ENCODE measurements at places on chromosomes 11 and 22. TPM values are rescaled to one million over a fixed set of nuclear protein-coding genes. Genes with fewer than 3 reads are reported as not detected.

DNA sequence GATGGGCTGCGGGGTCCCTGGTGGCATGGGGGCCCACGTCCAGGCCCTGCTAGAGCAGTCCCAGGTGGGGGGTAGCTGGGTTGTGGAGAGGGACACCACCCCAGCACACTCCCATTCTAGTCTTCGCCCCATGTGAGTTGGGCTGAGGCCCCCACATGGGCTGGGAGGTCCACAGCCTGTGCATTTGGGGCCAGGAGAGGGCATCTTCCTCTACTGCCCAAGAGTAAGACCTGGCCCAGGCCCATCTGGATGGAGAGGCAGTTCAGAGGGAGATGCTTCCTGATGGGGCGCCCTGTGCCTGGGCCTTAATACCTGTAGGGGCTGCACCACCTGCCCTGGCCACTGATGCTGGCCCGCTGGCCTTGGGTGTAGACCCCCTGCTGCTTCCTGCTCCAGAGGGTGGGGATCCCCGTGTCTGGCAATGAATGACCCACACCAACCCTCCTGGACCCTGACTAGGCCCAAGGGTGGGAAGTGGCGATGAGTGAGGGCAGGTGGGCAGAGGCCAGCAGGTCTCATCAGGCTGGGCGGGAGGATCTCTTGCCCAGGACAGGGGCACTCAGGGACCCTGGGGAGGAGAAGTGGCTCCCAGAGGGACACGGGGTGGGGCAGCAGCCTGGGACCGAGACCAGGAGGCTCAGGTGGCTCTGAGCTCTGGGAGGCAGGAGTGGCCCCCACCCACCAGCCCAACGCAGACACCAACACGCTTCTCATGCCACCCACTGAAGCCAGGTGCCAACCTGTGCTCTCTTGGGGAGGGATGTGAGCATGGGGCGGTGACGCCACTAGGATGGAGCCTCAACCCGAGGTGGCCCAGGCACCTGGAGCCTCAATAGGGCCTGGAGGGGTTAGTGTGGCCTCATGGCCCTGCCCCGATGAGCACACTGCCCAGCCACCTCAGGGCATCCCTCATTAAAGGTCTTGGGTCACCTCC lies 17.4 kb upstream of the GNB1L start:
- no peak for DNase-seq

DNA sequence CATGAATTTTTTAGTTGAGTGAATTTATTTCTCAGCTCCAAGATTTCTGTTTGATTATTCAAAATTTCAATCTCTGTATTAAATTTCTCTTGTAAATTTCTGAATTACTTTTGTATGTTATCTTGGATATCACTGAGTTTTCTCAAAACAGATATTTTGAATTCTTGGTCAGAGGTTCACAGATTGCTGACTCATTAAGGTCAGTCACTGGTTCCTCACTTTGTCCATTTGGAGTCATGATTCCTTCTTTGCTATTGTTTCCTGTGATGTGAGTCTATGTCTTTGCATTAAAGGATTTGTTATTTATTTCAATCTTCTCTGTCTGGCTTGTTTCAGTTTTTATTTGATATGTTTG lies 10.2 kb upstream of the IL17RA start:
- DNase-seq, result no peak

DNA sequence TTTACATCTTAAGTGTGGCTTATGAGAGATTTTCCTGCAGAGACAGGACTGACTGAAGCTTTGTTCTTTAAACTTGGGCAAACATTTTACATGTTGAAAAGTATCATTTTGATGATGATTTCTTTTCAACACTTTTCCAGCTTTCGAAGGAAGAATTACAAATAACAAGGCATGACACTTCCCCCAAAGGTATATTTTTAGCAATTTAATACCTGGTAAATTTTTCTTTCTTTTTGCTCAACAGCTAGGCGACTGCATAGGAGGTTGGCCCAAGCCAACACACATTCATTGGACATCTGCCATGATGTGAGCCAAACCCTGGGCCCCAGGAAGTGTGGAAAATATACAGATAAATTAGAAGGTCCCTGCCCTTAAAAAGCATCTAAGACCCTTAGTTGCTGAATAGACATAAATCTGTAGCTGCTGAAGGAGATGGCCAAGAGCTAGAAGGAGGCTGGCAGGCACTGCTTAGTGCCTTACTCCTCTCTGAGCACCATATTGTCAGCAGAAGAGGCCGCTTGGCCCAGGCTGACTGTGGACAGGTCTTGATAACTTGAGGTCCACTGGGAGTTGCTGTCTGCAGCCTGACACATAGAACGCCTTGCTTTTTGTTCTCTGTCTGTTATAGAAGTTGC lies 53.3 kb upstream of the CD44 start:
- DNase-seq, result no peak

DNA sequence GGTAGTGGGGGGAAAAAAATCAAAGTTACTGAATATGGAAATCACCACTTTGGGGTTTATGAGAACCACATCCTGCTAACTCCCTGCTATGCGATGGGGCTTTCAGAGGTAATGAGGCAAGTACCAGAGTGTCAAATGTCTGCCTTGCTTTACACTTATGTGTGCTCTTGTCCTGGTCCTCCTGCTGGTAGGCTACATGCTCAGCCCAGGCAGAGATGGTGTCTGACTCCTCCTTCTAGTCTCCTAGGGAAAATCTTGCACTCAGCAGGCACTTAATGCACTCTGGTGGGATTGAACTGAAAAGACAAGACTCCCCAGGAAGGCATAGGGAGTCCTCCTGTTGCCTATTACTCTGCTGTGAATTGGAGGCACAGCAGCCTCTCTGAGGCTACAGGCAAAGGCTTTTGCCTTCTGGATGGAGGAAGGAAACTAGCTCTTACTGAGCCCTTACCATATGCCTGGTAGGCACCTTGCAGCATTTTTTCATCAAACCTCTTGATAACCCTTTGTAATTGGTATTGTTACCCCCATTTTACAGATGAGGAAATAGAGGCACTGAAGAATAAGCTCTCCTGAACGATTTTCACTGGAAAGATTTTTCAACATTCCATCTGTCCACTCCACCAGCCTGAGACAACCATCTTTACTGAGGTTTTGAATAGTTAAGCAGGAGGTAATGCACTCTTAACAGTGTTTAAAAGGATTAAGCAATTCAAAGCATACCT lies 132.1 kb upstream of the PAX6 start:
- no peak for DNase-seq

BTG4 gene
- not detected for total RNA-seq

Data from activated B cell treated with CpG ODN at 0.5 μM for 24 hours (primary cell).